Urinary bladder (tissue), 4 donors: ENCODE measurements at places on chromosomes 3 and 15.
A peak's percentile ranks its signal among the peaks of the same experiment; 100 is the strongest.

- DNase-seq, result no peak
These were observed 2.3 kb upstream of the MYL3 start for GRCh38 chr3:46865546-46865945.

GRCh38 chr3:164024786-164025185 is 1053.5 kb downstream of the SI start:
- DNase-seq, result no peak

- no peak for DNase-seq
These were observed 181.1 kb downstream of the ITPR1 start for GRCh38 chr3:4674216-4674615.

DNA sequence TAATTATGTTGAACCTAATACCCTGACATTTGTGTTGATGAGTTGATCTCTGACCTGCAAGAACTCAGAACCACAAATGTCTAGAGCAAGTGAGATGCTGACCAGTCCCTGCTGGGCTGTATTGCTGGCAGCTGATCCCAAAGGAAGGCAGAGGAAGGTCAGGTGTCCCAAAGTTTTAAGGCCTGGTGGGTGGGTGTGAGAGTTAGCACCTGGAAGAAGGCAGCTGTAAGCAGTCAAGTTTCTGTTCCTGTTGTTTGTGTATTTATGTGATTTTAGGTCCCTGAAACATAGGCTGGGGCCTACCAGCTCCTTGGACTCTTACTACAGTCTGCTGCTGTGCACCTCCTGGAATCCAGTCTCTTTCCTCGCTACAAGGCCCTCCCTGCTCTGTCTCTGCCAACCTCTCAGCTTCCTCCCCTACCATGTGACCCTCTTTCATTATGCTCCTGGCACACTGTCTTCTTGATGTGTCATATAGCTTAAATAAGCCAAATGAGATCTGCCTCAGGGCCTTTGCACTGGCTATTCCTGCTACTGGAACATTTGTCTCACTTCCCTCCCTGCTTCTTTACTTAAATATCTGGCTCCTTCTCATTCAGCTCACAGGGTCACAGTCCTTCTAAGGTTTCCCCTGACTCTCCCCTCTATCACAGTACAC is 31.0 kb upstream of the ATOSA start:
- DNase-seq, result no peak

DNA sequence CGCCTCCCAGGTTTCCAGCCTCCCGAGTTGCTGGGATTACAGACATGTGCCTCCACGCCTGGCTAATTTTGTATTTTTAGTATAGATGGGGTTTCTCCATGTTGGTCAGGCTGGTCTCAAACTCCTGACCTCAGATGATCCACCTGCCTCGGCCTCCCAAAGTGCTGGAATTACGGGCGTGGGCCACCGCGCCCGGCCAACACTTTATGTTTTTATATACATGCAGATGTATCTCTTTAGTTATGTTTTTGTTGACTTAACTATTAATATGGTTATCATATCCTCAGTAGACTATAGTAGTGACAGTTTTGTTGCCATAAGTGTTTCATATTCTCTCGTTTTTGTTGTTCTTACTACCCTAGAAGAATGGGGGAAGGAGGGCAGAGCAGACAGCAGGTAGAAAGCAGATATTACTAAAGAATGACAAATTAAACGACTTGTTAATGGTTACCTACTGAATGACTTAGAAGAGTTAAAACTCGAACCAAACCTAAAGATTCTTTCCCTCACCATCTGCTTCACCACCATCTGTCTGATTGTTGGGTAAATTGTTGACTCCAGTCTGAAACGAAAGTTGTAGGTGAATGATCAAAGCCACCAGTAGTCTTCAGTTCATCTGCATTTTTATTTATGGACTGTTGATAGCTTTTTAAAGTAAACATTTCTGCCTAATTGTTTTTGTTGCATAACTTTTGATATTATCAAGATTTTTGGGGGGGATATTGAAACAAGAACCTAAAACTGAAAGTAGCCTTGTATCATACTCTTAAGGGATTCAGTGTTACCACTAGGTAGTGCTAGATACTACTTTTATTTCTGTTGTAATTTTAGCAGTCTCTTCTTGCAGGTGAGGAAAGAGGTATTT is 89.3 kb downstream of the RASA2 start:
- no peak for DNase-seq

DNA sequence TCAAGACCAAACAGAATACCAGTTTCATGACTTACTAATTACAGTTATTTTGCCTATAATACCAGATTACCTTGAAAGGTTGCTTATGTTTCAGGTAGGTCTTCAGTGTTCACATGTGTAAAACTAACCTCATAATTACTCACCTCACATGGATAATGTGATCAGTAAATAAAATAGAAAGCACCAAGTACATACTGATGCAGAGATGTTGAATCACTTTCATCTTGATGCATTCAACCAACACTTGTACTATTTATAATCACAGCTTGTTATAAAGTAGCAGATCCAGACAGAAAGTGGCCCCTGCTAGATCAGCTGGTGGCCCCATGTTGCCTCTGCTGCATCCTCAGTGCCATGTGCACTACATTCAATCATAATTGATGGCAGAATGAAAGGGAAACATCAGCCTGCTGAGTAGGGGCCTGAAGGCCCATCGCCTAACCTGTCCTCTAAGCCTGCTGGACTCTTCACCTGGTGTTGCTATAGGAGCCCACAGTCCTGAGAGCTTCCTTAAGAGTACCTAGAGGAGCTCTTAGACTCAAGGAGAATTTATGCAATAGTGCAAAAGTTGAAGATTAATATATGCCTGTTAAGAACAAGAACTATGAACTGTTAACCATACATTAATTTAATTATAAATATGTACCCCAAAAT is 154.3 kb downstream of the PLCL2 start:
- DNase-seq, result no peak

DNA sequence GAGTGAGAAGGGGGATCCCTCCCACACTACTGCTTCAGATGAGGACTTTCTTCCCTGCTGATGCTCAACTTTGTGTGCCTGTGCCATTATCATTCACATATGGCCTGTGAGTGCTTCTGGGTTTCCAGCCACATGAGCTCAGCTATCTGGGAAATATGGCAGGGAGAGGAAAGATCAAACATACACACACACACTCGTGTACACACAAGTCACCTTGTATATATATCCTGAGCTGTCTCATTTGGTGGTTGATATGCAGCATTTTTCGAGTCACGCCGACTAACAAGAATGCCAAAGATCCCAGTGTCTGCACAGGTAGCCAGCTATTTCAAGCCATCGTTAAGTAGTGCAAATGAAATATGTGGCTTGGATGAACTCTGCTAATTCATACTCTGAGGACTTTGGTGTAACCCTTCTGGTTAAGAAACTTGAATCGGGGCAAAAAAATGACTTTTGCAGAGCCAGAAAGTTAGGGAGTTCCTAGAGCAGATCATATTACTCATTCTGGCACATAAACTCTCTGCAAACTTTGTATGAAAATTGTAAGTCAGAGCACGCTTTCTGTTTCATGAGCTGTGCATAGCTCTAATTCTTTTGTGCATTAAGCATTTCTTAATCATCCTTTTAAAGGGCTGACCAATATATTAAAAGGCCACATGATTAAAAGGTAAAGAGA is 24.9 kb upstream of the WNT5A start:
- DNase-seq, result no peak

DNA sequence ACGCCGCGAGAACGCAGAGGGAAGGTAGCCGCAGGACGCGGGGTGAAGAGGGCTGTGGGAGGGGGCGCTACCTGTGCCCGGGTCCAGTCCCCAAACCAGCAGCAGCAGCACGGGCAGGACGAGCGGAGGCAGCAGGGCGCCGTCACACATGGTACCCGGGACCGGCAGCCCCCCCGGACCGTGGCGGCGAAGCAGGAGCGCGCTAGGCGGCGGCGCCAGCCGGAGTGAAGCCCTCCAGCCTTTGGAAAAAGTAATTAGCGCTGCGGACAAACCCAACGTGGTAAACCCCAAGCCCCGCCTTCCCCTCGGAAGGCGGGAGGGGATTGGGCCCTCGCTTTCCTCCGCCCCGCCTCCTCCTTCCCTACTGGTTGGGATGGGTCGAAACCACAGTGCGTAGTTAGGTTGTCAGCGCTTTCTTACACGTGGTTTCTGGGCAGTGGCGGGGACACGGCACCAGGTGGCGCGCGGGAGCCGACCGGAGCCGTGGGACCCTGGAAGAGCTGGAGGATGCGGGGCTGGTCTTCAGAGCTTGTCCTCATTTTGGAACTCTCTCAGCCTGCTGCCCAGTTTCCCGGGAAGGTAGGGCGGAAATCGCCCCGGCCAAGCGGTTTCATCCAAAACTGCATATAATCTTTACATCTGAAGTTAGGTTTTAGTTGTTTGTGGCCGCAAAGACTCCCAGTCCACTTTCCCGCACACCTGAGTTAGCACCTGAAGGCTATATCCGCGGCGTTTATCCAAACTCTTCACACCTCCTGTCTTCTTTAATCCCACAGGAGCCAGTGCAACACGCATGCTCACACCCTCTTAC is at the start of gene ADAMTS17:
TSS of gene ADAMTS17 (minus strand) at position 226 of the 811 bp plus-strand sequence. CDS start at position 150, 76 bp downstream.
- peak; percentile 94 for DNase-seq

DNA sequence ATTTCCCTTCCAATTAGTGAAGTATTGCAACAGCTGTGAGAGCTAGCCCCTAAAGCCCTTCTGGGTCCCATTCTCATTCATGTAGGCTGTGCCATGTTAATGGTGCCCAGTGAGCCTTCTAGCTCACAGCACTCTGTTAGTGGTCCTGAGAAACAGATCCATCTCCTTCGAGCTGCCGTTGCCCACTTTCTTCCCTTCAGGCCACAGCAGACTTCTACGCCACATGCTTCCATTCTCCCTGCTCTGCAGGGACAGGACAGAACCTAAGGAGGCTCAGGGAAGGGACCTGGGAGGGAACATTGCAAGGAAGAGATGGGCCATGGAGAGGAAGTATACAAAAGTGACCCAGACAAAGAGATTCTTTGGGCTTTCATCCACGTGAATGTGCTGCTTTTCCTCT is 11.7 kb upstream of the STARD5 start:
- no peak for DNase-seq

DNA sequence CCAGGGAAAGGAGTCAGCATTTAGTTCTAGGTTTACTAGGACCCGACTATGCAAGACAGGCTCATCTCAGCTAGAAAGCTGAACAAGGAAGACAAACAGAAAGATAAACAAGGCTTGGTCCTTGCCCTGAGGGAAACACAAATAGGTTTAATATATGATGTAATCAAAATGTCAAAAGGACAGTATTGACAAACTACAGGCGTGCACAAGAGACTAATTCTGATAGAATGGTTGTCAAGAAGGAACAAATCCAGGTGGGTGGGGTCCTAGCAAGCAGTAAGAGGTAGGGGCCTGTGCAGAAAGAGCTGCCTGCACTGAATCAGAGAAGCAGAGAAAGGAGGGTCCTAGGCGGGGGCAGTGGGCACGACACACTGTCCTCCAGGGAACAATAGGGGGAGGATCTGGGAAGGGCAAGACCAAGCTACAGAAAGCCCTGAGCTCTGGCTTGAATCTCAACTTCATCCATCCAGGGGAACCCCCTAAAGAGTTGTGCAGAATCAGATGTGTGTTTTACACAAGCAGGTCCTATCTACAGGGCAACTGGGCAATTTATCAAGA is 23.4 kb downstream of the RFTN1 start:
- DNase-seq, result no peak

DNA sequence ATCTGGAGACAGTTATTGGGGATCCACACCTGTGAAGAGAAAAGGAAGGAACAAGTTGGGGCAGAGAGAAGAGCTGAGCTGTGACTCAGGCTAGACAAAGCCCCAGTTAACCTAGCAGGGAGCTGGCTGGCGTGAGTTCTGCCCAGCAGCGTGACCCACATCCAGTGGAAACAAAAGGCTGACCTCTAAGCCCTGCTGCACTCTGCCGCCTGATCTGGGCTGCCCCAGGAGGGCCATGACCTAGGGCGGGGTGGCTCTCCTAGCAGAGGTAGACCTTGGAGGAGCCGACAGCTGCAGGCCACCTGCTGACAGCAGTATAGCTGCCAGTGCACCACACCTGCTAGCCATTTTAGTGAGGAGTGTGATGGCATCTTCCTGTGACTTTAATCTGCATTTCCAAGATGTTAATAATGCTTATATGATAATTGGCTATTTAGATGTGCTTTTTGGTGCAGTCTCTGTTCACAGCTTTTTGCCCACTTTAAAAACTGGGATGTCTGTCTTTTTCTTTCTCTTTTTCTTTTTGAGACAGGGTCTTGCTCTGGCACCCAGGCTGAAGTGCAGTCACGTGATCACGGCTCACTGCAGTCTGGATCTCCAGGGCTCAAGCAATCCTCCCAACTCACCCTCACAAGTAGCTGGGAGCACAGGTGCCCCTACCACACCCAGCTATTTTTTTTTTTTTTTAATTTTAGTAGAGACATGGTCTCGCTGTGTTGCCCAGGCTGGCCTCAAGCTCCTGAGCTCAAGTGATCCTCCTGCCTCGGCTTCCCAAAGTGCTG is 78.1 kb downstream of the LSM3 start:
- no peak for DNase-seq

DNA sequence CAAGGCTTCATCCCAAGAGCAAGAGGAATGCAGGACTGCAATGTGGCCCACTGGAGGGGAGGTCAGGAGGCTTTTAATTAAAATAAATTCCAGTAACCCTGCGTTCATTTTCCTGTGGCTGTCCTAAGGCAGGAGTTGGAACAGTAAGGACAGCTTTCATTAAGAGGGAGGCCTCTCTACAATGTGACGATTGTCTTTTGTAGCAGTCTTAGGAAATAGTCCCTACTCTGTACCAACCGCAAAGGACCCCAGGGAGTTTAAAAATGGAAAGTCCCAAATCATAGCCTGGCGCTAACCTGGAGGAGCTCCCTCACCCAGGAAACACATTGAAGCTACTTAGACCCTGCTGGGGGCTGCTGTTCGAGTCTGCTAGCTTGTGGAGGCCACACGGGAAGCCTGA is 62.8 kb downstream of the SYNM start:
- DNase-seq, result no peak

- DNase-seq, result no peak
These were observed 38.3 kb downstream of the MTHFS start for GRCh38 chr15:79858469-79858868.

GRCh38 chr3:61841111-61841845 is 279.9 kb downstream of the PTPRG start:
- no peak for DNase-seq

- no peak for DNase-seq
These were observed 257.7 kb upstream of the UBE2E1 start for GRCh38 chr3:23547905-23548650.

GRCh38 chr3:112982710-112983109 is 7.8 kb upstream of the CD200R1 start:
- DNase-seq, result no peak

GRCh38 chr3:56610669-56611335 is 53.8 kb downstream of the CCDC66 start:
- DNase-seq, result no peak

- DNase-seq, result no peak
These were observed 192.9 kb downstream of the RYR3 start for GRCh38 chr15:33503681-33504080.

- DNase-seq, result no peak
These were observed 29.8 kb downstream of the GNB4 start for GRCh38 chr3:179421500-179421899.
